ENCODE measurements at places on chromosomes 7 and 10. TPM values are rescaled to one million over a fixed set of nuclear protein-coding genes. Genes with fewer than 3 reads are reported as not detected.
A peak's percentile ranks its signal among the peaks of the same experiment; 100 is the strongest.

PLEKHS1 gene
- total RNA-seq: not detected

- no peak within 1 kb of the TSS for H3K27ac ChIP-seq
- no peaks in the 10 kb centered on the region for H3K4me1 ChIP-seq
- no peak within 1 kb of the TSS for H3K4me3 ChIP-seq
- H3K36me3 ChIP-seq: no peaks in the 10 kb centered on the region
Measured at GRCh38 chr7:130292682-130293257, at the start of gene CPA4. Gene CPA4, plus strand, starts transcription at chr7:130293161. Its CDS starts 20 bp downstream, at chr7:130293181.

GRCh38 chr10:93386631-93387369 is 95.3 kb downstream of the MYOF start:
- H3K4me1 ChIP-seq: peaks cover 19% of the 10 kb centered on the region
- DNase-seq: peak; percentile 36
- peak overlapping the region; percentile 58 for H3K4me3 ChIP-seq
- H3K27me3 ChIP-seq: peaks cover 6% of the 10 kb centered on the region
- H3K27ac ChIP-seq: peak overlapping the region; percentile 86

- peaks cover 6% of the 10 kb centered on the region for H3K4me1 ChIP-seq
- peaks cover 1% of the 10 kb centered on the region for H3K36me3 ChIP-seq
- no peak overlapping the region for H3K27ac ChIP-seq
Measured at GRCh38 chr7:5545222-5545914, 121.7 kb upstream of the TNRC18 start.

DNA sequence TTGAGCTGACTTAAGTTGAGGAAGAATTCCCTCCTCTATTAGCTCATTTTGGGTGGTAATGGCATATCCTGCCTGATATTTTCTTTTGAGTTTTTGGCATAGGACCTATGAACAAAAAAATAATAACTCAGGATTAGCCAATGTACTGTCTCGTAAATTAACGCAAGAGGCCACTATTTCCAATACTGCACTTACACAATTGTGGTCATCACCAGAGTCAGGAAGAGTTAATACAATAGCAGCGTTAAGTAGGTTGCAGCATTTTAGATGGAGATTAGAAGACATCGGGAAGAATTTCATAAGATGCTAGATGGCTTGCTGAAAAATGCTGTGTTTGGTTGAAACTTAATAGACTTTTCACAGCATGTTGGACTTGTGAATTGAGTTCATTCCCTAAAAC is 36.4 kb downstream of the ANTXRL start:
- no peak overlapping the region for H3K27ac ChIP-seq
- H3K4me1 ChIP-seq: no peaks in the 10 kb centered on the region
- H3K4me3 ChIP-seq: no peak overlapping the region
- H3K27me3 ChIP-seq: peaks cover 9% of the 10 kb centered on the region
- no peak for DNase-seq

- peaks cover 1% of the 10 kb centered on the region for H3K36me3 ChIP-seq
- H3K27ac ChIP-seq: no peak overlapping the region
- H3K4me1 ChIP-seq: peaks cover 4% of the 10 kb centered on the region
- no peak for DNase-seq
- H3K4me3 ChIP-seq: no peak overlapping the region
- H3K27me3 ChIP-seq: peaks cover 2% of the 10 kb centered on the region
Measured at GRCh38 chr7:151376218-151376902, 33.5 kb downstream of the WDR86 start.

GRCh38 chr7:27066148-27066547 is 29.7 kb downstream of the HOXA1 start:
- H3K4me3 ChIP-seq: no peak overlapping the region
- no peaks in the 10 kb centered on the region for H3K36me3 ChIP-seq
- DNase-seq: no peak
- peaks cover 6% of the 10 kb centered on the region for H3K4me1 ChIP-seq
- H3K27ac ChIP-seq: no peak overlapping the region

- DNase-seq: no peak
- no peak overlapping the region for H3K4me3 ChIP-seq
- H3K4me1 ChIP-seq: no peaks in the 10 kb centered on the region
Measured at GRCh38 chr7:33849004-33849403, 56.3 kb upstream of the BMPER start.

All from activated naive CD8-positive, alpha-beta T cell treated with anti-CD3 and anti-CD28 coated beads, Interleukin-2, amount 10 ng/mL, durations not matched to agents 7 days and 5 days (primary cell).